ENCODE measurements at places on chromosomes 7 and 10.

- no peak for DNase-seq
These were observed 26.8 kb upstream of the SMURF1 start for GRCh38 chr7:99170730-99171074.

GRCh38 chr7:39911167-39911566, 38.9 kb upstream of the CDK13 start:
- DNase-seq: no peak

GRCh38 chr7:26688936-26689506, 175.4 kb downstream of the SKAP2 start:
- DNase-seq: no peak

- DNase-seq: no peak
These were observed 1.2 kb downstream of the RARRES2 start for GRCh38 chr7:150340024-150340749.

DNA sequence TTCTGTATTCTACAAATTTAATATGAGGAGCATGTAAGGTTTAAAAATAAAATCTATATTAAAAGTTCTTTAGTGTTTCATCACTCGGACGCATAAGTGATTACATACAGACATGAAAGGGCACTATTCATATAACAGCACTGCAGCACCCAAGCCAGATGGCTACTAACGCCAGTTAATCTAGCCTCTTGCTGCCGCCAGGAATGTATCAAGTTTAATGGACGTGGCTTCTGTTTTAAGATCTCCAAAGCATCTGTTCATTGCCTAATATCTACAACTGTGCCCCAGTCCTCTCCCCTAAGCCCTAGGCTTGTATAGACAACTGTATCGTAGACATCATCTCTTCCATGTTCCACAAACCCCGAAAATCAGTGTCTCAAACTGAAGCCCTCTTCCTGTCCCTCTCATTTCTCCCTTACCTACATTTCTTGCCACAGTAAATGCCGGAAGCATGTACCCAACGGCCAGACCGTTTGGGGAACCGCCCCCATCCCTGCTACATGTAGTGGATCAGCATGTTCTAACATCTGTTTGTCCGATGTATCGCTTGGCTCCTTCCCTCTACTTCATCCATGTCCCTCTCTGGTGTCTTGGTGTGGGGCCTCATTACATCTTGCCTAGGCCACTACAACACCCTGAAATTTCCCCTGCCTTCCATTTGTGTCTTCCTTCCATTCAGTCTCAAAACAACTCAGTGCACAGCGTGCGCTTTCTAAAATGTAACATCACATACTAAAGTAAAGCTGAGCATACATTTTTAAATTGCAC, 147.5 kb upstream of the RSU1 start:
- no peak for DNase-seq

DNA sequence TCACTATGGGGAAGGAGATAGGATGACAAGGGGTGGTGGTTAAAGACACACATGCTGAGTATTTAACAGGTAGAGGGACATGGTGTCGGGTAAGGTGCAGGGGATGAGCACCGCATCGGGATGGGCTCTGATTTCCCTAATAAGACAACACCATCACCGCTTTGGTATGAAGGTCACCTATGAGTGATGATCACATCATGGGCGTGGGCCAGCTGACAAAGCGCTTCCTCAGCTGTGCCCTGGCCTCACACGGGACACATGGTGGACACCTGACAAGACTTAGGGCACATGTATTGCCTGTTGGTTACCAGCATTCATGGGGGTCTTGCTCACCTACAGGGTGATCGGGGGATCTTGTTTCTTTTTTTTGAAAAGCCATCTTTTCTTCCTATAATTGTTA, 12.8 kb downstream of the C7orf57 start:
- DNase-seq: no peak

DNA sequence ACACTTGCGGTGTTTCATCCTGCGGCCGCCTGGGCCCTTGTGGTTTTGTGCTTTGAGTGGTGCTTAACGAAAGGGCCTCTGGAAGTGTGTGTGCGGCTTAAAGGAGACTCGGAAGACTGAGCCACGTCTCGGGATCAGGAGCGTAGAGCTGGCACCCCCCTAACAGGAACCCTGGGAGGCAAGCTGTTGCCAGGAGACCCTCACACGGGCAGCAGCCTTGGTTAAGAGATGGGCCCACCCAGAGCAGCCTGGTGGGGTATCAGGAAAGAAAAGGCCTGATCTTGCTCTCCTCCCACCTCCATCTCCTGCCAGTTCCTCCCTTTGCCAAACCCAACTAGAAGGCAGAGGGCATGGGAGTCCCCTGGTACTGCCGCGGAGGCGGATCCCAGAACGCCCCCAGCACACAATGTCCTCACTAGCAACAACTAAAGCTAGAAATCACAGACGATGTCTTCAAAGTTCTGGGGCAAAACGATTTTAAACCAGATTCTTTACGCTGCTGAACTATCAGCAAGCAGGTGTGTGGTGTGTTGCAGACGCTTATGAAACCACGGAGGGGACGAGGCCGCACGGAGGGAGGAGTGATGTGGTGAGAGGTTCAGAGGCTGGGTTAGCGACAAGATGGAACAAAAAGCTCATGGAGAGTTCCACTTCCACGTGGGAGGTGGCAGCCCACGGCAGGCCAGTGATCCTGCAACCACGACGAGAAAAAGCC, 67.0 kb upstream of the INPP5A start:
- no peak for DNase-seq

GRCh38 chr7:141874787-141875186, 33.5 kb upstream of the PRSS37 start:
- DNase-seq: no peak

DNA sequence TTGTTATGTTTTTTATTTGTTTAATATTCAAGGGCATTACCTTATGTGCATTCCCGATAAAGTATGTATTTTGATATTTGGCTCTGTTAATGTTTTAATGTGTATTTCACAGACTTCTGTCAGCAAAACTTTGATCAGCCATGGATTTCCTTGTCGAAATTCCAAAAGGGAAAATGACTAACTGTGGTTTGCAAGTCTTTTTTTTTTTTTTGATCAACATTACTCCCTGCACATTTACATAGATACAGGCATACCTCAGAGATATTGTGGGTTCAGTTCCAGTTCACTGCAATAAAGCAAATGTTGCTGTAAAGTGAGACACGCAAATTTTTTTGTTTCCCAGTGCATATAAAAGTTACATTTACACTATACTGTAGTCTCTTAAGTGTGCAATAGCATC, 351.9 kb downstream of the CXCL12 start:
- no peak for DNase-seq

DNA sequence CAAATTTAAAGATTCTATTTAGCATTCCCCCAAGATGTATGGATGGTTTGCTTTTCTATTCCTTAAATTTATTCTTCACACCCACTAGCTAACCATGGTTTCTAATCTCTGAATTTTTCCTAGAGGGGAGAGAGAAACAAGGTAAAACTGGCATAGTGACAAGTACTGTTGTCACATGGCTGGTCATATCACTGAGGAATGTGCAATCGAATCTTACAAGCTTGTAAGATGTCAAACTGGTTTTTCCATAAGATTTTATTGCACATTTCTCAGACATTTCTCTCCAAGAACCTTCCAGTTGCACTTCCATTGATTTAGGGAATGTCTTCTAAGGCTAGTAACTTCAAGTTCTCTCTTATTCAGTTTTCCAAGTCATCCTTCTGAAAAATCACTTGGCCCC, 89.8 kb downstream of the MBL2 start:
- no peak for DNase-seq

DNA sequence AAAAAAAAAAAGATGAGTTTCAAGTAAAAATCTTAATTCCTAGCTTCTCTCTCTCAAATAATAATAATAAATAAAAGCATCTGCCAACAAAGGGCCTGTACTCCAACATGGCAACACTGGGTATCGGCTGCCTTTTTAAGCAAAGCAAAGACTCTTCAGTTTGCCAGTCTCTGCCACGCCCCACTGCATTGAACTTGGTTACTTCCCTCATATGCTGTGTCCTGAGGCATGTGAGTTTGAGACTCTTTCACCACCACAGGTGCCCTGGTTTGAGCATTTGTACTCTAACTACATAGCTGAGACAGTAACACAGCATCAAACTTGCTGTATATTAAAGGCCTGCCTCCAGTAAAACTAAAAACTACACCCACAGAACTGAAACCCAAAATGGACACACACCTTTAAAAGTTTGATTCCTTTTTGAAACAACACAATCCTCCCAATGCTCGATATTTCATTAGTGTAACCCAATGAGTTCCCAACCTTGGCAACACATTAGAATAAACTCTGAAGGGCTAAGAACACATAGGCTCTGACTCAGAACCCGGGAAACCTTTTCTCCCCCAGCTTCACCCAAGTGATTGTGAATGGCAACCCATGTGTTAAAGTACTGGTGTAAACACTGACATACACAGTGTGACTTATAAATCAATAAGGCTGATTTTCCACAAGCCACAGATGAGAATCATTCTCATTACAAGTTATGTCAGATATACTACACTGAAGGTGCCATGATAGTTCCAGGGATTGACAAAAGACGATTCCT, 12.0 kb downstream of the JAZF1 start:
- DNase-seq: no peak

DNA sequence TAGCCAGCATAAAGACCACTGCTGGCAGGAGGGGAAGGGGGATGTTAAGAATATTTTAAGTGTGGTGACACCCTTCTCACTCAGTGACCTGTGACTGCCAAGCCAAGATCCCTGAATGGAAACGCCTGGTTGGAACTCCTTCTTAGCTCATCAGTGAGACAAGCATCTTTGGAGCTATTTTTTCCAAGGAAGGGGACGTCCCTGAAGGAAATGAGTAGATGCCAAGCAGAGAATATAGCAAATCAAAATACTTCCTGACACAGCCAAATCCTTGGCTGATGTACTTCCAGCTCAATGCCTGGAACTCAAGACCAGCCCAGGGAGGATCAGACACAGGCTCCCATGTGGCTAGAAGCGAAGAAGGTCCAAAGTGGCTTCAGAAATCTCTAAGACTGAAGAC, 82.2 kb downstream of the SORBS1 start:
- DNase-seq: no peak

DNA sequence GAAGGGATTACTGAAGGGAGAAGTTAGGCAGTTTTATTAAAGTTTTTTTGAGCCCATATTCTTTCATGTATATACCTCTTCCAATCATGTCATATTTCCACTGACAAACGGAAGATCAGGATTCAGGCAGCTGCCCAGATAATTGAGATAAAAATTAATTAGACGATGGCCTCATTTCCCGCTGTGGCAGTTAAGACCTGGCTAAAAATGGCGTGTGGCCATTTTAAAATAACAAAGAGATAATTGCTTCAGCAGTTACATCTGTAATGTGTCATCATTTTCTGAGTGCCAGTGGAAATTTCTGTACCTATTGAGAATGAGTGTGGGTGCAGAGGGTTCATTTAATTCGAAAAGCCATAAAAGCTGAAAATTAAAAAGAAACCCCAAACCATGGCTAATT, 215.1 kb downstream of the STK31 start:
- DNase-seq: no peak

DNA sequence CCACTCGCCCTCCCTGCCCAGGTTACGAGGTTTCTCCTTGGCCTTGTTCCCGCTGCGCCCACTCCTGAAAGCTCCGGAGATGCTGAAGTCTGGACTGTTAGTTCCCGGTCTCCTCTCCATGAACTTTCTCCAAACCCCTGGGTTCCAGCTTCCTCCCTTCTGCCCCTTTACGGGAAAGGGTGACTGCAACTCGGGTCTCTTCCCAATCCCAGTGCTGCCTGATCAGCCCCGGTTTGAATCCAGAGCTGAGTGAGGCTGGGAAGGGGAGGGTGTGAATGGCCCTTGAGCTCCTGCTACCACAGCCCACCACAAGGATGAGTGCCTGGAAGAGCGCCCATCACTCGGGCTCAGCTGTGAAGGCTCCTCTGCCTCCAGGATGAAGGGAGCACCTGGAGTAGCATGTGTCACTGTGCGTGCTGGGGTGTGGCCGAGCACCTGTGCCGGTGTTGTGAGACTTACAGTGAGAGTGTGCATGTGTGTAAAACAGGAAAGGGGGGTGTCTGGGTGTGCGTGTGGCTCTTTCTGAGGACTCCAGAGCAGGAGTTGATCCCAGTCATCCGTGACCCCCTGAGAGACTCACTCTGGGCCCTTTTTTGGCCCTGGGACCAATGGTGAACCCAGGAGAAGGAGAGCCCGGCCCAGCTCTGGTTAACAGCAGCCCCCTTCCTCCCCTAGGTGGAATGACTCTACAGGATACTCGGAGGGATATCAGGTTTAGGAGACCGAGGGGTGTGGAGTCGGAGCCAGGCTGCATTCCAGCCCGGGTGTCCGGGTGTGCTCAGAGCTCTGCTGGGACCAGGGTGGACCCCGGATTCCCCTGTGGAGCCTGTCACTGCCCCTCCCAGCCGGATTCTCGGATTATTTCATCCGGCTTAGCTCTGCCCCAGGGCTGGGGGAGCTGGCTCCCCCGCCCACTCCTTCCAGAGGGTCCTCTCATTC, 1.1 kb upstream of the ZNF467 start:
- DNase-seq: peak; percentile 28

GRCh38 chr10:1174022-1174421, 117.8 kb downstream of the WDR37 start:
- no peak for DNase-seq

- no peak for DNase-seq
These were observed 11.7 kb downstream of the STAM start for GRCh38 chr10:17655567-17656146.

- DNase-seq: no peak
These were observed 186.8 kb downstream of the MACC1 start for GRCh38 chr7:20030417-20030816.

GRCh38 chr10:60009276-60009675, 102.9 kb upstream of the CCDC6 start:
- DNase-seq: no peak

DNA sequence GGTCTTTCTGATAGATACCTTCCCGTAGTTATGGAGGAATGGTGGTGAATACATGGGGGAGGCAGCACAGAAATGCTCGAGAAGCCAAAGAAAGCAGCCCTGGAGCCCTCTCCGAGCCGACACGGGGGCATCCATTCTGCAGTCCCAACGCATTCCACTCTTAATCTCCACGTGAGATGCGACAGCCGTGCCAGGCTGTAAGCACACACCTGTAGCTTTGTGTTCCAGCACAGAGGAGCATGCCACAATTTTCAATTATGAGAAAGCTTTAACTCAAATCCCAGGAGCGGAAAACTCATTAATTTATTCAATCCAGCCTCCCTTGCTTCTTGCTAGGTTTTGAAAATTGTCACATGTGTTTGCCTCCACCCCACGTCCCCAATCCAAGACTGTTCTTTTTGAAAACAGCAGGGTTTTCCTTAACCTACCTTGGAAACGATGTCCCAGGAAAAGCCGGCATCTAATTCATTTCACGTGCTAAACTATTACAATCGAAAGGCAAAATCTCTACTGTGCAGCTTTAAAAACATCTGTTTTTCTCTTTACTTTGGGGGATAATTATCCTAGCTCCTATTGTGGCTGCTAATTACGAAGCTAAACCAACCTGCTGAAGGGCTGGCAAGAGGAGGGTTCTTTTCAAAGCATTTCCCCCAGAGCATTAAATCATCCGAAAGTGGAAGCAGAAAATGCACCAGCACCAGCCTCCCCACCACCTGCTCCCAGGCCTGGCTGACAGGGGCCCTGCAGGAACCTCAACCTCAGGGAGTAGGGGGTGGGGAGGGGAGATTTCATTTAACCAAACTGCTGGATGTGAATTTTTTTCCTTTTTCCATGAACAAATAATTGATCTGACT, 56.0 kb upstream of the CHST15 start:
- DNase-seq: peak; percentile 41

GRCh38 chr7:3943779-3944520, 642.9 kb downstream of the SDK1 start:
- DNase-seq: peak; percentile 89
